ENCODE measurements at places on chromosomes 11 and 22.

- DNase-seq, result no peak
Observed at GRCh38 chr11:128181088-128181480, 406.3 kb downstream of the ETS1 start.

DNA sequence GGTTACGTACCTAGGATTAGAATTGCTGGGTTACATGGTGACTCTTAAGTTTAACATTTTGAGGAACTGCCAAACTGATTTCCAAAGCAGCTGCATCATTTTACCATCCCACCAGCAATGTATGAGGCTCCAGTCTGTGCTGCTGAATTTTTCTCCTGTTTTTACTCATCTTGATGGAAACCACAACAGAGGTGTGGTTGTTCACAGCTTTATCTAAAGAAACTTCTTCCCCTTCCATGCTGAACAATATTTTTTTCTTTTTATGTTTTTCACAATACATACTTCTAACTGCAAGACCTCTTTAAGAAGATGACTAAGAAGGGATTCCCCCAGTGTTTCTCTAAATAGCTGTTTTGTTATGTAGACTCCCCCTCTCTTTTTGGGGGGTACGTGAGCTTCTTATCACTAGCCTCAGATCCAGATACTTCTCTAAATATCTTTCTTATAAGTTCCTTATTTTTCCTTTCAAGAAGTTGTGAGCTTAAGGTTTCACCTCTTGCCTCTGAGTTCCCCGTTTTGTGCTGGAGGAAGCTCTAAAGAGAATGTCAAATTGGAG lies 24.0 kb downstream of the TCP11L1 start:
- no peak for DNase-seq

DNA sequence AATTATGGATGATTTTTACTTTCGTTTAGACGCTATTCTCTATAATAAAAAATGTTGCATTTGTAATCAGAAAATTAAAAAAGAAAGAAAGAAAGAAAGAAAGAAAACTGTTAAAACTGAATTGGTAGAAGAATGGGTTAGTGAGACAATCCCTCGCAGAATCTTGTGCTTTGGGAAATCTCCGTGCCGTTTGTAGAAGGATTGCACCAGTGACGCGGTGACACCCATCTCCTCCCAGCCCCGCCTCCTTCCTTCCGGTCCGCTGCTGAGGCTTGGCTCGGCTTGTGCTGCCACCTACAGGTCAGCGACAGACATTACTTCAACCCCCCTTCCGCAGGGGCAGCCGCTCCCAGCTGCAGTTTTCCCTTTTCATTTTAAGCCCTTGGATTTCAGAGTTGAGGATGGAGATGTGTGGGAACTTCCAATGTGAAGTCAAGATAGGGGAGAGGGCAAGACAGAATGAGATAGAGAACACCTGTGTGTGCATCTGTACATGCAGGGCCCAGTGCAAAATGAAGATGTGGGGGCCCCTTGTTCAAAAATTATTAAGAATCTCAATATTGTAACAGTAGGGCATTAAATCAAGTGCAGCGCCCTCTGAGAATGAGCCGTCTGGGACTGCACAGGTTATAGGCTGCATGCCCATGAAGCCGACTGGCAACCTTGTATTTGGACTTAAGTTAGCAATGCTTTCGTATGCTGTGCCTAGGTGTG lies 41.1 kb downstream of the TST start:
- peak; percentile 87 for DNase-seq

- no peak for DNase-seq
Observed at GRCh38 chr11:102306048-102306597, 11.2 kb upstream of the BIRC3 start.
